ENCODE measurements at places on chromosomes 6 and 20. TPM values are rescaled to one million over a fixed set of nuclear protein-coding genes. Genes with fewer than 3 reads are reported as not detected.

The TSPO2 gene
- not detected for total RNA-seq

The RBM12 gene
- total RNA-seq = 147 TPM

The COX4I2 gene
- total RNA-seq = not detected

The HLA-G gene
- total RNA-seq = 1.1 TPM

The GABRR1 gene
- not detected for total RNA-seq

The OR2B2 gene
- total RNA-seq = not detected

The WFDC12 gene
- total RNA-seq = not detected

The KIFC1 gene
- 80.9 TPM for total RNA-seq

The HTR1E gene
- not detected for total RNA-seq

The HLA-DRB5 gene
- 10.6 TPM for total RNA-seq

The AIF1 gene
- total RNA-seq = 71.8 TPM

The SAMD3 gene
- 3.2 TPM for total RNA-seq

The OR2H2 gene
- total RNA-seq = not detected

The KHDC1L gene
- total RNA-seq = not detected

The ZBTB9 gene
- 11.4 TPM for total RNA-seq

The CD93 gene
- total RNA-seq = 1.9 TPM

The PDYN gene
- total RNA-seq = not detected

The CDSN gene
- not detected for total RNA-seq

The LMBRD1 gene
- 18.9 TPM for total RNA-seq

The SIRPB1 gene
- total RNA-seq = 1.6 TPM

The SLC22A7 gene
- not detected for total RNA-seq

The MYLK4 gene
- total RNA-seq = 0.23 TPM

The STMND1 gene
- total RNA-seq = not detected

The KCNK16 gene
- total RNA-seq = not detected

The B3GAT2 gene
- total RNA-seq = not detected

The OR2B6 gene
- total RNA-seq = not detected

The TMEM217 gene
- total RNA-seq = 4.8 TPM

The CST2 gene
- not detected for total RNA-seq

The PNPLA1 gene
- not detected for total RNA-seq

The GRM1 gene
- not detected for total RNA-seq

The EXOC2 gene
- 53.3 TPM for total RNA-seq

The LY86 gene
- total RNA-seq = 0.57 TPM

The CYP24A1 gene
- total RNA-seq = not detected

The PACRG gene
- total RNA-seq = not detected

The C6orf163 gene
- 1.1 TPM for total RNA-seq

The EFHC1 gene
- total RNA-seq = 1.6 TPM

The TBC1D22B gene
- total RNA-seq = 14.6 TPM

The PLEKHG1 gene
- 1.8 TPM for total RNA-seq

The MEI4 gene
- total RNA-seq = not detected

All from activated T-helper 2 cell treated with anti-CD3 and anti-CD28 coated beads, Interferon-gamma antibody, Interleukin-2, Interleukin-4, amounts not matched to agents 10 μg/mL and 5 μg/mL and 100 μg/mL, durations not matched to agents 14 hours and 24 hours and 36 hours (primary cell).